ENCODE measurements at places on chromosomes 6 and 20.

DNA sequence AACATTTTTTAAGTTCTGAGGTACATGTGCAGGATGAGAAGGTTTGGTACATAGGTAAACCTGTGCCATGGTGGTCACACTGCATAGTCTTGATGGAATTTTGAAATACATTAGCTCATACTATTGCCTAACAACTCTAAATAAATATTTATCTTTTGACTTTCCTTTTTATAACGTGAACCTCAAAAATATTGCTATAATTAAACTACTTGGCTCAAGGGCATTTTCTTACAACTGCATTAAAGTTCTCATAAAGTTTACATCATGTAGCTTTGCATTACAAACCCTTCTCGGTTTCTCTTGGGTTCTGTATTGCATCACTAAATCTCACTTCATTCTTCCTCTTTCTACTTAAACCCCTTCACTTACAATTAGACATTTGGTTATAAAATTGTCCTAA is 636.0 kb upstream of the PTCHD4 start:
- no peak for DNase-seq

GRCh38 chr6:11740875-11741274 is 37.7 kb downstream of the ADTRP start:
- no peak for DNase-seq

DNA sequence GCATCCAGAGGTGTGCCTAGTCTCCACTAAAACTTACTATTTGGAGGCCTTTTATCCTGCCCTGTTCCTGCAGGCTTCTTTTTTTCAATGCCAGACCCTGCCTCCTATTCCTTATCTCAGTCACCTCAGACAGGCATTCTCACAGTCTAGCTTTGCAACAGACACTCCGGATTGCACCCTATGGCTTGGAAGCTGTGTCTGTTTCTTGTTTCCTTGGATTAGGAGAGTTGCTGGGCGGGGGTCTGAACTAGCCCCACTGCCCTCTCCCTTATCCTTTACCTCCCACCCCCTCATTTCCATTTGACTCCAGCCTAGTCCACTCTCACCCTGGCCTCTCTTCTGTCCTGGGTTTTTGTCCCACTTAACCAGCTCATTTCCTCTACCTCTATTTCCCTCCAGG is 228.1 kb upstream of the CITED2 start:
- no peak for DNase-seq

DNA sequence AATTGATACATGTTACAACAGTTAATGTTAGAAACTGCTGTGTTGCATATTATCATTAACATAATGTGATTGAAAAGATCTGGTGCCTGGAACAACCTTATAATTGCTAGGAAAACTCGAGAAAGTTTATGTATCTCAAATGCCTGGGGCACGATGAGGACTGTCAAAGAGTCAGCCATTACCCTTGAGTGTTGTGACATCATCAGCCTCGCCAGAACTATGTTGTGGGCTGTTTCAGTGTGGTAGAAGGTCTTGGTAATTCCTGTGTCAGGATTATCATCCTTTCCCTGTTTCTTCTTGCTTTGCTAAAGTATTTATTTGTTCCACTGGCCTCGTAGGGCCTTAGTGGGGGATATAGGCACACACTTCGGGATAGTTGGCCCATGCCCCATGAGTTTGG is 185.1 kb downstream of the DTNBP1 start:
- DNase-seq, result no peak

GRCh38 chr6:52489881-52490280 is 69.7 kb downstream of the EFHC1 start:
- DNase-seq, result no peak

- DNase-seq, result no peak
Observed at GRCh38 chr20:50728486-50728980, 2.8 kb upstream of the PARD6B start.

DNA sequence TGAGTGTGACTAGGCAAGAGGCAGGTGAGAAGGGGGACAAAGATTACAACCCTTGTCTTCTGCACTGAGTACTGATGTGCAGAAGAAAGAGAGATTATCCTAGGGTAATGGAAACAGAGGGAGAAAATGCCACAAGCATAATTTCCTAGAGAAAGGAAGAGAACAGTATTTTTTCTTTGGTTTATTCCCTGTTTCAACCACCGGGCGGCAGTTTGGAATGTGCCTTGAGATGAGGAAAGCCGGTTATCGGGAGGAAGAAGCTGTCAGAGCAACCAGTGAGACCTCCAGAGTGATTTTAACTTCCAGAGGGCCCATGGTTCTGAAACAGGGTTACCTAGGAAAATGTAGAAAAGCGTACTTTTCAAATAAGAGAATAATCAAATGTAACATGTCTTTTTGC is 121.4 kb downstream of the REV3L start:
- peak; percentile 40 for DNase-seq

DNA sequence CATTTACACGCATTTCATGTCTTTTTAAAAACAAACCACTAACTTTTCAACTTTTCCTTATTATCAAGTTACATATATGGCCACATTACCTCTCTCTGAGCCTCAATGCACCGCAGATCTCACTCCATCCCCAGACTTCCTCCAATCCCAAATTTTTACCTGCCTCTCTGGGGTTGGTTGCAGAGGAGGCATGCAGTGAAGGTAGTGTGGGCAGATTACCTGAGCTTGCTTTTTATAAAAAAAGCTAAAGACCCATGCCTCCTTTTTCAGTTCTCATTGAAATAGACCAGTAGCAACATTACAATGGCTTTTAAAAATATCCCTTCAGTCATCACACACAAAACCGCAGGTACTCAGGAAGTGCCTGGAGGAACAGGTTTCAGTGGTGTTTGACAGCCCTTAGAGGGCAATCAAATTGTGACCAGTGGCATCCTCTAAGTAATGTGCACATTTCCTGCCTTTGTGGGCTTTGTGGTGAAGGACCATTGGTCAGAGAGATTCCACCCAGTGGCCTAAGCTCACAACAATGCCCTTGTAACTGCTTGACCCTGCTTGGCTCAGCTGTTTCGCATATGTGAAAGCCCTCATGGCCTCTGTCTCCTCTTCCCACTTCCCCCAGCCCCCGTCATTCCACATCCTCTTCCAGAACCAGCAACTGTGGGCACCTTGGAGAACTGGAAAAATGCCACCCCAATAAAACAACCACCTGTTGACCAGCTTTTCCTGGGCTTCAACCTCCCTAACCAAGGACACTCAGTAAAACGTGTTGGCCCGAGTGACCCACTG is 30.2 kb upstream of the IL17A start:
- no peak for DNase-seq

GRCh38 chr6:56158571-56158970 is 88.8 kb downstream of the COL21A1 start:
- DNase-seq, result no peak

DNA sequence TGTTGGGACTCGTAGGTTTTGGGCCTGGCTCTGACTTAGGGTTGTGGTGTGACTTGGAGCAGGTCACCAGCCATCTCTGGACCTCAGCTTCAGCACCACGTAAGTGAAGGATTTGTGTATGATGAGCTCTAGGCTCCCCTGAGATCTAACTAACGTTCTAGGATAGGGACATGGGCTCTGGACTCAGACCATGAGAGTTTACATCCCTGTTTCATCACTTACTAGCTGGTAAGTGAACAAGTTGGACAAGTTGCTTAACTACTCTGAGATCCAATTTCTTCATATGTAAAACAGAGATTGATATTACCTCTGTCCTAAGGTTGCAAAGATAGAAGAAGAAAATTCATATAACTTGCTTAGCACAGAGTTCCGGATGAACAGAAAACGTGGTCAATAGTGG is 20.3 kb upstream of the PNPLA1 start:
- no peak for DNase-seq

DNA sequence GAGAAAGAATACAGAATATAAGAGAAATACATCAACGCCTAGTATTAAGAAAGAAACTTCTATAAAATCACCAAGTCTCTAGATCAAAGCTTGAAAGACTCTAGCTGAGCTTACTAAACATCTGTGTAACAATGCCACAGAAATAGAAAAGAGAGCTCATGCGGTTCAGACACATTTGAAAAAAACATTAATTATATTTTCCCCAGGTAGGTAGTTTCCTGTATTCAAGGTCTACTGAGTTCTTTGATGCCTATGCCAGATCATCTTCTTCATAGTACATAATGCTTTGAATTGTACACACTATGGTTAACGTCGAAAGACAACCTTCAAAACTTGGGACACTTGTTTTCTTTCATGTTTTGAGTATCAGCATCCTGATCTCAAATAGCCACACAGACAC is 11.3 kb downstream of the MOXD1 start:
- no peak for DNase-seq
